ENCODE measurements at places on chromosomes 16 and 17.

DNA sequence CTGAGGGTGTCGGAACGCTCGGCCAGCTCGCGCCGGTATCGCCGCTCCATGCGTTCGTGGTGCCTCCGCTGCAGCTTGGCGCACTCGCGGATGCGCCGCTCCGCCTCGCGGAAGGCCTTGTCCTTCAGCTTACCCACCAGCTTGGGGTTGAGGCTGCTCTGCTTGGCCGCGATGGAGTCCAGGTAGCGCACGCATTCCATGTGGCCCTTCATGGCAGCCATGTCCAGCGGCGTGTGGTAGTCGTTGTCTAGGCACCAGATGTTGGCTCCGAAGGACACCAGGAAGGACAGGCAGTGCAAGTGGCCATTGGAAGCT is 2.8 kb downstream of the USH1G start:
- DNase-seq: no peak

GRCh38 chr16:79165506-79165905 is 435.0 kb downstream of the MAF start:
- no peak for DNase-seq

GRCh38 chr17:2974347-2974746 is 89.1 kb downstream of the OR1D5 start:
- DNase-seq: no peak

- peak; percentile 35 for DNase-seq
Observed at GRCh38 chr16:2142942-2143877, 5.2 kb upstream of the RAB26 start.

GRCh38 chr17:72665852-72666851 is 426.3 kb downstream of the SLC39A11 start:
- DNase-seq: no peak

- peak; percentile 84 for DNase-seq
Observed at GRCh38 chr17:49260011-49260816, 29.6 kb upstream of the PHOSPHO1 start.

- DNase-seq: no peak
Observed at GRCh38 chr16:3254309-3254708, 2.1 kb downstream of the MEFV start.

GRCh38 chr16:65342231-65342866 is 220.5 kb upstream of the CDH11 start:
- no peak for DNase-seq
